ENCODE measurements at places on chromosomes 2 and 18.

DNA sequence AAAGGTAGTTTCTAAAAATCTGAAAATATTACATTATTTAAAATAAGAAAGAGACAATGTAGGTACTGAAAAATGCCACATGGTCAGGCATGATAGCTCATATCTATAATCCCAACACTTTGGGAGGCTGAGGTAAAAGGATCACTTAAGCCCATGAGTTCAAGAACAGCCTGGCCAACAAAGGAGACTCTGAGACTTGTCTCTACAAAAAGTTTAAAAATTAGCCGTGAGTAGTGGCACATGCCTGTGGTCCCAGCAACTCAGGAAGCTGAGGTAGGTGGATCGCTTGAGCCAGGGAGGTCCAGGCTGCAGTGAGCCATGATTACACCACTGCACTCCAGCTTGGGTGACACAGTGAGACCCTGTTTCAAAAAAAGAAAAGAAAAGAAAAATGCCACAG, 21.8 kb downstream of the ATAD2B start:
- DNase-seq: no peak

GRCh38 chr2:64998658-64999061, 9.5 kb downstream of the SLC1A4 start:
- peak; percentile 41 for DNase-seq

DNA sequence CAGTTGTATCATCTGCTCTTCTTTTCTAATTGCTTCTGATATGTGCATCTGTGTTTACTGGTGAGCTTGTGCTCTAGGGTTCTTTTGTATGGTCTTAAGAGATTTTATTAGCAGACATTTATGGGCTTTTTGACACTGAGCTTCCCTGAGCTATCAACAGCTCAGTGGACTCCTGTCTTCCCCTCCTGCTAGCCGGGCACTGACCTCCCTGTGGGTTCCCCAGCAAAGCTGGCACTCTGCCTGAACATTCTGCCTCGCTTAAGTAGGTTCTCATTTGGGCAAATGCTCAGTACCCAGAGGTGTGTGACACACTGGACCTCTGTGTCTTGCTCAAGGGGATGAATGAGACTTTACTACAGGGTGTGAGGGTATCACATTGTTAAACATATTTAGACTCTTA, 15.8 kb downstream of the TRAF3IP1 start:
- DNase-seq: no peak

DNA sequence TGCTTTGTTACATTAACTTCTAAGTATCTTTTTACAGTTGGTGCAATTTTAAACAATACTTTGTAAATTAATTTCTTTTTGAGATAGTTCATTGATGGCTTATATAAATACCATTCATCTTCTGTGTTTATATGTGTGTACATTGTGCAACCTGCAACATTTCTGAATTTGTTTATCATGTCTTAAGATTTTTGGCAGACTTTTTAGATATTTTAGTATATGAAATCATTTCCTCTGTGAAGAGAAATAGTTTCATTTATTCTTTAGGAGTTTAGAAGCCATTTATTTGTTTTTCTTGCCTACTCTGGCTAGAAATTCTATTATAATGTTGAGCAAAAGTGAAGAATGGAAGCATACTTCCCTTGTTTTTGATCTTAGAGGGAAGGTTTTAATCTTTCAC, 337.8 kb upstream of the DSEL start:
- DNase-seq: no peak

GRCh38 chr2:20359096-20359495, 8.5 kb upstream of the PUM2 start:
- no peak for DNase-seq

GRCh38 chr2:2696733-2697455, 365.8 kb upstream of the MYT1L start:
- DNase-seq: no peak

GRCh38 chr18:44938720-44939665, 258.3 kb downstream of the SETBP1 start:
- DNase-seq: no peak

GRCh38 chr2:137721733-137722132, 242.5 kb upstream of the HNMT start:
- DNase-seq: no peak

DNA sequence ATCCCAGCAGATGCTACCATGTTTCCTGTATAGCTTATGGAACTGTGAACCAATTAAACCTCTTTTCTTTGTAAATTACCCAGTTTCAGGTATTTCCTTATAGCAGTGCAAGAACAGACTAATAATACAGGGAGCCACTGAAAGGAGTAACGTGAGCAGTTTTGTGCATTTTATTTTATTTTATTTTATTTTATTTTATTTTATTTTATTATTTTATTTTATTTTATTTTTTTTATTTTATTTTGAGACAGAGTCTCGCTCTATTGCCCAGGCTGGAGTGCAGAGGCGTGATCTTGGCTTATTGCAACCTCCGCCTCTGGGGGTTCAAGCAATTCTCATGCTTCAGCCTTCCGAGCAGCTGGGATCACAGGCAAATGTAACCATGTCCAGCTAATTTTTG, 156.3 kb upstream of the MSH6 start:
- no peak for DNase-seq

- DNase-seq: no peak
Measured at GRCh38 chr2:119914266-119914665, 98.6 kb upstream of the EPB41L5 start.

GRCh38 chr2:152421521-152422370, 86.8 kb downstream of the FMNL2 start:
- no peak for DNase-seq
